Stimulated activated CD4-positive, alpha-beta T cell treated with anti-CD3 and anti-CD28 coated beads, Interleukin-1b, Interleukin-23, amount 100 ng/mL, for 1 hour (primary cell): ENCODE measurements at places on chromosomes 2 and 18.

DNA sequence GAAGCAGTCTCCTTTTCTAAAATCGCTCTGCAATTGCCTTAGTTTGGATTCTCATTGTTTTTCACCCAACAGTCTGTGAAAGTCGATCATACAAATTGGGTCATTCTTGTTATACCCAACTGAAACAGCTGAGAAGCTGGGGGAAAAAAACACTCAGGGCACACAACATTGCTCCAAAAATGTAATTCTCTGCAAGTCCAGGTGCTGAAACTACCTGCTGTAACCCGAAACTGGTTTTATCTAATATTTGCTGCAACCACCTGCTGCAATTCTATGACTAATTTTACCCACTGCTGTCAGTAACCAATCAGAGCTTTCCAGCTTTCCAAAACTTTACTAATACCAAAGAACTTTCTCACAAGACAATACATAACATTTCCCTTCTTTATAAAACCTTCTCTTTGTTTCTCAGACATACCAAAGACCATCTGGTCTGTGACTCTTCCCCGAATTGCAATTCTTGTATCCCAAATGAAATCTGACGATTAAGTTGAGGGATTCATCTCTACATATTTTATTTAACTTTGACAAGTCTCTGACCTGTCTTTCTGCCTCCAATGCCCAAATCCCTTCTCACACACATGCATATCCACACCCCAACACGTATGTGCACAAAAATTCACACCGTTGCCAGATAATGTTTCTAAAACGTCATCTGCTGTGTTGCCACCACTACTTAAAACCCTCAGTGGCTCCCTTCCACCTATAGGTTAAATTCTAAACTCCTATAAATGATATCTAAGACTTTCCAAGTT, 198.3 kb downstream of the PIEZO2 start:
- no peak for DNase-seq

DNA sequence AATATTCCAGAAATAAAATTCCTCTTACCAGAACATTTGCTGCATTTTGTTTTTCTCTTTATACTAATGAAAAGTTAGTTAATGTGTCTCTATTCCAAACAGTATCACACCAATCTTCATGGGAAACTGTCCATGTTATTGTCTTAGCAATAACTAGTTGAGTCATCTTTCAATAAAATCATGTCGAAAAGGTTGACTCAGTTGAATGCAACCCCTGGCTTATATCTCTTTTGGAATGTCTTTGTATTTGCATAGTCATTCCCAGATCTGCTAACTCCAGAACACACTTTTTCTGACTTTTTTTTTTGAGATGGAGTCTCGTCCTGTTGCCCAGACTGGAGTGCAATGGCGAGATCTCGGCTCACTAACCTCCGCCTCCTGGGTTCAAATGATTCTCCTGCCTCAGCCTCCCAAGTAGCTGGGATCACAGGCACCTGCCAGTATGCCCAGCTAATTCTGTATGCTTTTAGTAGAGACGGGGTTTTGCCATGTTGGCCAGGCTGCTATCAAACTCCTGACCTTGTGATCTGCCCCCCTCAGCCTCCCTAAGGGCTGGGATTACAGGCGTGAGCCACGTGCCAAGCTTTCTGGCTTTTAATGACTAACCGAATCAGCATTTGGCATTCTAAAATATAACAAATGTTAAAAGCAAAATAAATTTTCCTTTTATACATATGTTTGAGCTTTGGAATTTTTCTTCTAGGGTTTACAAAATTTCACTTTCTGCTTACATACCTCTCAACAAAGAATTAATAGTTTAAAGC, 133.2 kb upstream of the GULP1 start:
- no peak for DNase-seq

- DNase-seq, result peak; percentile 74
These were observed 25.4 kb upstream of the OTOF start for GRCh38 chr2:26503231-26503880.

DNA sequence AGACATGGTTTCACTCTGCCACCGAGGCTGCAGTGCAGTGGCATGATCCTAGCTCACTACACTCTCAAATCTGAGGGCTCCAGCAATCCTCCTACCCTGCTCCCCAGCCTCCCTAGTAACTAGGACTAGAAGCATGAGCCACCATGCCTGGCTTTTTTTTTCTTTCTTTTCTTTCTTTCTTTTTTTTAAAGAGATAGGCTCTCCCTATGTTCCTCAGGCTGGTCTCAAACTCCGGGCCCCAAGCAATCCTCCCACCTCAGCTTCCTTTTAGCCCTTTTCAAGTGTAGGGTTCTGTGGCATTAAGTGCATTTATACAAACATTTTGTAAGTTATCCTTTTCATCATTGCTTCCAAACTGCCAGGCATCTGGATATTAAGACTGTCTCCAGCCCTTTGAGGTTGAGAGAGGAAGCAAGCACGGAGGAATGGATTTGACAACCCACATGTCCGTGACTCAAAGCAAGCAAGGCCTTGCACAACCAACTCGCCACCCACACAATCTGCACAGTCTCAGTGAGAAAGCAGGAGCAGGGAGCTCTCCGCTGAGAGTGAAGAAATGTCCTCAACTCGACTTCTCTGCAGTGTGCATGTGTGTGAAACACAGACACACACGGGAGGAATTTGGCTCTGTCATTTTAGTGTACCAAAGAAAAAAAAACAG, 65.6 kb downstream of the ATP8B1 start:
- DNase-seq, result no peak

GRCh38 chr2:94996305-94997100, 29.0 kb upstream of the MAL start:
- no peak for DNase-seq

- DNase-seq, result no peak
These were observed 573.5 kb downstream of the RNF144A start for GRCh38 chr2:7490672-7491071.

GRCh38 chr2:37551783-37552182, 119.7 kb downstream of the CDC42EP3 start:
- DNase-seq, result no peak

DNA sequence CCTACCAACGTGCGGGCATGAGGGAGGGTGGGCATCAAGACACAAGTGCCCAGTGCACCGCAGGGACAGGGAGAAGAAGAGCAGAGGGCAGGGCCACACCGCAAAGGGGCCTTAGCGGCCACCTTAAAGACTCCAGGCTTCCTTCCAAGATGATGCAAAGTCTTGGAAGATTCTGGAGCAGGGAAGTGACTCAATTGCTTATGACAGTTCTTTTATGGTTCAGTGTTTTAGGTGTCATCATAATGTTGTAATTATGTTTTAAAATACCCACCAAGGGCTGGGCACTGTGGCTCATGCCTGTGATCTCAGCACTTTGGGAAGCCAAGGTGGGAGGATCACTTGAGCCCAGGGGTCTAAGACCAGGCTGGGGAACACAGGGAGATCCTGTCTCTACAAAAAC, 44.5 kb upstream of the SEMA4C start:
- no peak for DNase-seq

- no peak for DNase-seq
These were observed 95.9 kb upstream of the ACKR3 start for GRCh38 chr2:236473691-236474090.

DNA sequence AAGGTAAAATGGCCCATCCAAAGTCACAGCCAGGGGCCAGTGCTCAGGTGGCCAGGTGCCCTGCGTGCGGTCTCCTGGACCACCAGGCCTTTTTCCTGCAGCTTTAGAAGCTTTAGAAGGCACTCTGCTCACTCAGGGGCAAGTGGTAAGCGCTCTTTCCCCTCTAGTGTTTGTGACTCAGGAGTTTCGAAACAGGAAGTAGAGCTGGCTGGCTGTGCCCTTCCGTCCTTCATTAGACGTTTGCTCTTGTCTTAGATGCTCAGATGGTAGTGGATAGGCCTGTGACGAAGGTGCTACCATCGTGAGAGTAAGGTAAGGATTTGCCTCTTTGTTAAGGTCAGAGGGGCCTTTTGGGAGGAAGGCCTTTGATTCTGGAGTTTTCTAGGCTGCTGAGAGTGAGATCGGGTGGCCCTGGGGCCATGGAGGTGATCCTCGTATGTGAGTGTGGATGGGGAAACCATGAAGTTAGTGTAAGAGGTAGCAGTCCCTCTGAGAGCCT, at the start of gene CASP8:
Gene CASP8, plus strand, starts transcription at position 235 of the 499 bp plus-strand sequence. CDS start 5,951 bp downstream, outside the sequence.
- no peak for DNase-seq

GRCh38 chr2:55986700-55987440, 63.3 kb upstream of the EFEMP1 start:
- no peak for DNase-seq
